ENCODE measurements at places on chromosomes 6 and 20.

DNA sequence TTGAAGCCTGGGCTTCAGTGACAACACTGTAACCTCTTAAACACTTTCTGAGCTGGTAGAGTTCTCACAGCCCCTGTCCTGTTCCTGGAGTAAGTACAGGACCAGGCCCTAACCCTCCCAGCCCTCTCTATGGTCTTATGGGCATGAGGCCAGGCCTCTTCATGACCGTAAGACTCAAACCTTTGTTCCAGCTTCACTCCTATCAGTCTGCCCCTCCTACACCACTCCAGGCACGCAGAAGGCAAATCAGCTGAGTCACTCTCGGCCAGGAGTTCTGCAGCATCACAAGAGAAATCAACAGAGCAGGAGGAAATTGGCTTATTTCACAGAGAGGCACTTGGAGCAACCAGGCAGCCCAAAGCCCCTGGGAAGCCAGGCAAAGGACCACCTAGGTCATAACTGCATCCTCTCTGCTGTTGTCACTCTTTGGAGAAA, 25.3 kb upstream of the CHD6 start:
- no peak for DNase-seq

DNA sequence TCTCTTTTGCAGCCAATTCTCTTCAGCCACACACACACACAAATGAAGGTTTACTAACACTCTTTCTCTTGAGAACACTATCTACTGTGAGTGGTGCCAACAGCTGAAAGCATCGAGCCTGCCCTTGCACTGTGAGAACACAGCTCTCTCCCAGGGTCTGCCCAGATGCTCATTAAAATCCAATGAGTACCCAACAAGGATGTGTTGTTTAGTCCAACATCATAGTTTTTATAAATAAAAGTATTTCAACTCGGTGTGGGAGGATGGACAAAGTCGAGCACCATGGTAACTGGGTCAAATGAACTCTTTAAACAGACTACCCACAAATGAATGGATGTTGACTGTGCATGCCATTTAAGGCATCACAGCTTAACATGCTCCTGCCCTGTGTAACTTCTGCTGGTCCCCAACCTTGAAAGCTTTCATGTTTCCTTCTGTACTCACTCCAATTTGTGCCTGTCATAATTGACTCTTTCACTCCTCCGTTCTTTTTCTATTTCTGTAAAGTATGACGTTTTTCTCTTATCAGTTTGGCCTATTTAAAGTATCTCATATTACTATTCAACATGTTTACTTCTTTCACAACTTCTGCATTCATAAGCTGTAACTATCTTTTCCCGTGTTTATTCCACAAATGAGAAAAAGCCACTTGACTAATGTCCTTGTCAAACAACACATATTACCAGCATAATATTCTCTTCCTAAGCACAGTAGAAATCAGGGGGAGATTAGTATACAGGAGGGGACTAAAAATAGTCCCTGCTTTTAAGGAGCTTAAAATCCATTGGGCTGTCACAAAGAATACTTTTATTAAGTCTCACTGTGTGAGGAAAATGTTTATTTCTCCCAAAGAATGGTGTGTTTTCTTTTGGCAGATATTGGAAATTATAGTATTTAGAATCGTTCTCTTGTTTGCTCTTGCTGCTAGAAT, 215.4 kb downstream of the RFPL4B start:
- no peak for DNase-seq

DNA sequence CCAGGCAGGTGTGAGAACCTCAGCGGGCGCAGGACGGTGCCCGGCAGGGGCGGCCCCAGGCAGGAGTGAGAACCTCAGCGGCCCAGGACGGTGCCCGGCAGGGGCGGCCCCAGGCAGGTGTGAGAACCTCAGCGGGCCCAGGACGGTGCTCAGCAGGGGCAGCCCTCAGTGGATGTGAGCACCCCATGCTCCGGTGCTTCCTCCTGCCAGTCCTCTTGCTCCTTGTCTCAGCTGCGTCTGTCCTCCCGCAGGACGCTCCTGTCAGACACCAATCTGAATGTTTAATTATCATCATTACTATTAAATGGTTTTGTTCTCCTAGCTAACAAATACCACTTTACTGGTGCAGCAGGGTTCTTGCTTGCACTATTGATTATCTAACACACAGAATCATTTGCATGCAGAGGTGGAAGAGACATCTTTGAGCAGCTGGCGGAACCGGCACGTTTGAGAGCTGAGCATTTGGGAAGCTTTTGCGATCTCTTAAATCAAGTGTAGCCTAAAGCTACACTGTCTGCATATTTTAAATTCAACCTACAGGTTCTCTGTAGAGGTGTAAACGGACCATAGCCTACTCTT, 39.4 kb upstream of the DACT2 start:
- DNase-seq: no peak

- DNase-seq: peak; percentile 51
These were observed 7.4 kb upstream of the BPIFA3 start for GRCh38 chr20:33209789-33210188.

GRCh38 chr6:142444881-142445301, 143.1 kb downstream of the ADGRG6 start:
- no peak for DNase-seq

DNA sequence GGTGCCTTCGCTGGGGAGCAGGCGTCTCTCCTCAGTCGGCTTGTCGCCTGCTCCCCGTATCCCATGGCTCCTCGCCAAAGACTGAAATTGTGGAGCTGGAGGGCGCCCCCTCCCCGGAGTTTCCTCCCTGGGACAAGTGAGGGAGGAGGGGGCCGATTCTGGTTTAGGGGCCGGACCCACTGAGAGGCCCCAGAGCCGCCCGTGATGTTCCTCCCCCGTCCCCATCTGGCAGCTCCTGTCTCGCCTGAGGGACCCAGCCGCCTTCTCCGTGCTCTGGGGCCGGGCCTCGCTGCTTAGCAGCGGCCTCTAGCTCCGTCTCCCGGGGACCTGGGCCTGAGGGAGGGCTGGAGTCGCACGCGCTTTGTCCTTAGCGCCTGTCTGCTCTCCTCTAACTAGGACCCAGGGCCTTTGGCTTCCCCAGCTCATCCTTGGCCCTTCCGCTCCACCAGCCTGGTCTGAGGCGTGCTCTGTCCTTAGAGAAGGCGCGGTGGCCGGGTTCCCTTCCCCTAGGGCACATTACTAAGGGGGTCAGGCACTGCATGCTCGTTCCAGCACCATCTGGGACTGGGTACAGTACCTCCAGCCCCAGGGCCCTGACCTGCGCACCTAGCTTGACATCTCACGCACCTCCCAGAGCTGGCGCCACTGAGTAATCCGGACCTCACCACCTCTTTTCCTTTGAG, 29.7 kb downstream of the SLC12A5 start:
- DNase-seq: no peak

- DNase-seq: no peak
These were observed 19.1 kb downstream of the TAB2 start for GRCh38 chr6:149336609-149336928.

DNA sequence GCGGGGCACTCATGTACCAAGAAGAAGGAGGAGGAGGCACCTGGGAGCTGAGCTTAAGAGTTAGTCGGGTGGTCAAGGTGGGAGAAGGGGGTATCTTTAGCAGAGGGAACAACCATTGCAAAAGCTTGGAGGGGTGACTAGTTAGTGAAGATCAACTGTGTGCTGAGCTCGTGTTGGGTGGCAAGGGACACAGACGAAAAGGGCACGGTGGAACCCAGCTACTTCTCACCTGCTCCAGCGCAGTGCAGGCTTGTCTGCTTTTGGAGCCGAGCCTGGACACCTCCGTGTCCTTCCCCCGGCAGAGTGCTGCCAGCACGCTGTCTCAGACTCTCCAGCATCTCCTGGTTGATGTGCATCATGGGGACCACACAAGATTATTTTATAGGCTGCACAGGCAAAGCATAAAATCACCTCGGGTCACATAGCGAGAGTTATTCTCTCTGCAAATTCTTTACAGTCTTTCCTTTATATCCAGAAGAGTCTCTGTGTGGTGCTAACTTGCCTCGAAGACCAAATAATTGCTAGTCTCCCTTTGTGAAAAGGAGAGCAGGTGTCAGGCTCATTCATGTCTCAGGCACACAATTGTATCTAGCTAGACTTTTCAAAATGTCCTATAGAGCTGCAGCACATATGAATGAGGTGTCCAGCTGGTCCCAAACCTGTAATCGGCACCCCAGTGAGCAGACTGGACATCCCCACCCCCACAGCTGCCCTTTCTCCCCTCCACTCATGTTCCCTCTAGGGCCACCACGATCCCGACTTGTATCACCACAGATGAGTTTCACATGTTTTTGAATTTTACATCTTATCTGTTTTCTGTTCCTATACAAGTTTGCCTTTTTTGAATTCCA, 123.4 kb downstream of the CEBPB start:
- DNase-seq: no peak

DNA sequence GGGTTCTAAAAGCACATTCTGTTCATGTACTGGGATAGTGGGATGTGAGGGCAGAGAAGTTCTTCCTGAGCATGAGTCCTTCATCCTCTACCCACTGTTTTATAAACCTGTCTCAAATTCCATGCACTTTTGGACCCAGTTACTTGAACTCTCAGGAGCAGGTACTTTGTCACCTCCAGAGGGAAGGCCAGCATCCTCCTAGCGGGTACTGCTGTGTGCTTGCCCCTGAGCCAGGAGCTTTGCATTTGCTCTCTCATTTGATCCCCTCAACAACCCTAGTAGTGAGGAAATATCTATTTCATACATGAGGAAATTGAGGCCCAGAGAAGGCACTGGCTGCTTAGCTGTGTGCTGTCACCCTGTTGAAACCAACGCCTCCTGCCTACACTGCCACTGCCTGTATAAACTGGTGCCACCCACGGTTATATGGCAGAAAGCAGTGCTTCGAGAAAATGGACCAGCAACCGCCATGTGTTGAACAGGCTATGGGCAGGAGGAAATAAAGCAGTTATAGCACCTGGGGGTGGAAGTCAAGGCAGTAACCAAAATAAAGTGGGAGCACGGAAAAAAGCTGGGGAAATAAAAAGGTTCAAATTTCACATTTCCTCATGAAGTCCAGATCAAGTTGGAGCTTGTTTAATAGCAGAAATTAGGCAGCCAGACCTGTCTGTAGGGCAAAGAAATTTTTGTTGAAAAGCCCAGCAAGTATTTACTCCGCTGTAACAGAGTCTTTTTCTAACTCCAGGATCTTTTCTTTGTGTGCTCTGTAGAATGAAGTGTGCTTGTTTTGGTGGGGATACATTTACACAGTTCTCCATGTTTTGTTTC, 38.0 kb downstream of the KLHL31 start:
- no peak for DNase-seq

GRCh38 chr6:37554480-37554819, 54.8 kb upstream of the CCDC167 start:
- no peak for DNase-seq

DNA sequence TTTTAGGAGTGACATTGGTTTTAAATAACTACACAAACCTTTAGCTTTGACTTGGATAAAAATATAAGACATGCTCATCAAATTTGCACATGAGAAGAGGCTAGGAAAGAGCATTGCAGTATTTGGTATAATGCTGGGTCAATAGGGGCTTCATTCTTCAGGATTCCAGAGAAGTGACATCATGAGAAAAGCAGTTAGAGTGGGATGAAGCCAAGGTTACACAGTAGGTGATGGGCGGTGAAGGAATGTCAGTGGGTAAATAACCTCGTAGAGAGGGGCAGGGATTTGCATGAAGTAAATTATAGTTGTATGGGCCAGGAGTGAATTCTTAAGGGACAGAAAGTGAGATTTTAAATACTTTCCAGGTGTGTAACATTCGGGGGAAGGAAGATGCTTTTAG, 216.2 kb downstream of the RFPL4B start:
- DNase-seq: peak; percentile 63

DNA sequence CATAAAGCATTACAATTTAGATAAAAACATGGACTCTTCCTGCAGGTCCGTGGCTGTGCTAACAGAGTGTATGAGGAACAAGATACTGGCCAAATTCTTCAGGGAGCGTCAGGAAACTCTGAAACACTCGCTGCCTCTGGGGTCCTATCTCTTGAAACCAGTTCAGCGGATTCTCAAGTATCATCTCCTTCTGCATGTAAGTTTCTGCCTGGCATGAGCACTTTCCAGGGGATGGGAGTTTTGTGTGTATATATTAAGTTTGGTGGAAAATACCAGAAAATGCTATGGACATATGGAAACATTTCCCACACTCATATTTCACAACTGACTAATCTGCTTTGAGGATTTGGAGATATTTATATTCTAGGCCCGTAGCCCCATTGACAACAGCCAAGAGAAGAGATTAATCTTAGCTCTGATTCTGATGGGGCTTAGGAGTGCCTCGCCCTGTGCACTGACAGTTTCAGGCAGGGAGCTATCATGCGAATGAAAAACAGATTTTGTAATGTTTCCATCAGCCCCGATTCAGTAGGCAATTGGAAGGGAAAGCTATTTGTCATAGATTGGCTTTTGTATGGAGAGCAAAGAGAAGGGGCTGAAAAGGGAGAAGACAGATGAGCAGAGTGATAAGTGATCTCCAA, 64.7 kb upstream of the MTHFD1L start:
- no peak for DNase-seq

DNA sequence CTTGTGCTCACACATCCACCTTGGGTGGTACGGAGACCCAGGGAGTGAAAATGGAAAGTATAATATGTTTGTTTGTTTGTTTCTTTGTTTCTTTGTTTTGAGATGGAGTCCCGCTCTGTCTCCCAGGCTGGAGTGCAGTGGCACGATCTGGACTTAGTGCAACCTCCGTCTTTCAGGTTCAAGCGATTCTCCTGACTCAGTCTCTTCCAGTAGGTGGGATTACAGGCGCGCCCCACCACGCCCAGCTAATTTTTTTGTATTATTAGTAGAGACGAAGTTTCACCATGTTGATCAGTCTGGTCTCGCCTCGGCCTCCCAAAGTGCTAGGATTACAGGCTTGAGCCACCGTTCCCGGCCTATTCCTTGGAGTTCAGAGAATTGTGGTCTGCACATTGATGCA, 115.4 kb downstream of the TRIM27 start:
- DNase-seq: no peak

- no peak for DNase-seq
These were observed 6.4 kb upstream of the MDGA1 start for GRCh38 chr6:37704066-37704465.

DNA sequence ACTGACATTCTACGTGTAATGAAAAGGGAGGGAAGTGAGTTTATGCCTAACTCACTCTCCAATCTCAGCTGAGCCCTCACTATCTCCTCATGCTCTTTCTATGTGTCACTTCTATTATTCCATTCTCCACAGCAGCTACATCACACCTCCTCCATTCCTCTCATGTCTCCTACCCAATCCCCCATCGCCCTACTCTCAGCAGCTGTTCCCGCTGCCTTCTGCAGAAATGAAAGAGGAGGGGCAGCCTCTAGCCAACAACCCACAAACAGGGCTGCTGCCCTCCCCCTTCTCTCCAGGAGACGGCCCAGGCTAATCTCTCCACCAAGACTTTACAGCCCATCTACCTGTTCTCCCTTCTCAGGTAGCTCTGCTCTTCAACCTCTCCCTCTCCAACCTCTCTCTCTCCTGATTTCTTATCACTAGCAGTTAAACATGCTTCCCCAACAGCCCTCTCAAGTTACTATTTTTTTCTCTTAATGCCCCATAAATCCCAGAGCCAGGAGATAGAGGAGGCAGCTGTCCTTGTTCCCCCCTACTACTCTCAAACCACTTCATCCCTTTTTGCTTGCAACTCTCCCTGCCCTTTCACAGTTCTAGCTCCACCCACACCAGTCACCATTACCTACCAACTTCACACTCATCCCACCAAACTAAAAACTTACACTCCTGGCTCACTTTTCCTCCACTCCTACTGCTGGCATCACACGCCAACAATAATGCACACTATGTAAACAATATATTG, 136.5 kb downstream of the BTBD9 start:
- DNase-seq: no peak
